NCI-H1092 (cell line): ENCODE measurements at places on chromosomes 4 and X.

DNA sequence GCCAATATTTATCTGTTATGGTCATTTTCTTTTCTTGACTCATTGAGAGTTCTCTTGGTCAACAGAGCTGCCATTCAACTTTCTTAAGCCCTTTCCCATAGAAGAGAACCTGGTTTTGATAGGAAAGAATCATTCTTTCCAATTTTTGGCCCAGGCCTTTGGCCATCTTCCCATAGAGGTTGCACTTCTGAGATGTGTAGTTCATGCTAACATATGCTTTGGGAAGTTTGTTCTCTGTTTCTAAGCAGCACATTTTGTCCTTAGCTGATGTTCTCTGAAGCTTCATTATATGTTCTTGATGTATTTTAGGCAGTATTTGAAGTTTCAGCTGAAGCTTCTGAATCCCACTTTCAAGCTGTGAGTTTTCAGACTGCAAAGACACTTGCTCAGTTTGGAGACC is 161.1 kb downstream of the VEGFC start:
- DNase-seq, result no peak

DNA sequence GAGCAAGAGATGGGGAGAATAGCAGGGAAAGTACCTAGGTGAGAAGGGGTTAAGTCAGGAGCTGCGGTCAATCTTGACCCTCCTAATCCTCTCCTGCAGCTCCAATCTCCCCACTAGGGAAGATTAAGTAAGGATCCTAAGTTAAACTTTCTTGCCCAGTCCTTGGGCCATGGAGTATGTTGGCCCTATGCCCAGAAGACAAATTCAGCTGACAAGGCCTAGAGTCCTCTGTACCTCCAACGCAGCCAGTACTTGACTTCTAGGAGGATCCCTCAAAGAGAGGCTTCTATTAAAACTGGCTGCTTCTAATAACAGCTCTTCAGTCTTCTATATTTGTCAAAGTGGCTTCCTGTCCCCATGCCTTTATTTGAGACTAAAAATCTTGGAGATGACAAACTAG is 1.4 kb downstream of the CLDN2 start:
- DNase-seq, result no peak

GRCh38 chr4:183773790-183774189 is 114.7 kb downstream of the TRAPPC11 start:
- DNase-seq, result no peak

- DNase-seq, result no peak
These were observed 140.1 kb downstream of the UCHL1 start for GRCh38 chr4:41396869-41397268.

- DNase-seq, result no peak
These were observed 13.7 kb downstream of the RWDD4 start for GRCh38 chr4:183645326-183645725.
